ENCODE measurements at places on chromosomes 11 and 22.
A peak's percentile ranks its signal among the peaks of the same experiment; 100 is the strongest.

- no peak for DNase-seq
Observed at GRCh38 chr11:129089279-129089678, 102.8 kb downstream of the ARHGAP32 start.

GRCh38 chr22:37734402-37734700, 37.5 kb downstream of the TRIOBP start:
- DNase-seq: no peak

GRCh38 chr11:37858398-37858797, 1260.4 kb upstream of the RAG2 start:
- DNase-seq: no peak

DNA sequence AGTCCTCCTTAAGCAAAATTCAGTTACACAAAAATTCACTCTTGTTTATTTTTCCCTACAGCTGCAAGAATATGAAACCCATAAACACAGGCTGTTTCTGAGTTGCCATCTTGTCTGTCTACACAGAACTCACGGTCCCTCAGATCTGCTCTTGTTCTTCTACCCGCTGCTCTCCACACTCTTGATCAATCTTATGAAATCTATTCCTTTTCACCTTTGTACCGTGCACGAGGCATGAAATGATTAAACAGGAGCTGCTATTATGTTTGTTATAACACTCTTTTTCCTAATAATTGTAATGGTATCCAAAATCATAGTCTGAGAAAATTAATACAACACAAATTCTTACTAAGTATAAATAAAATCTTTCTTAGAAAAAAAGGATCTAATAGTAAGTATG, 266.1 kb upstream of the PITPNB start:
- DNase-seq: no peak

GRCh38 chr11:123145220-123145619, 49.8 kb downstream of the CLMP start:
- no peak for DNase-seq

- DNase-seq: no peak
Observed at GRCh38 chr11:58058276-58059006, 27.7 kb downstream of the OR6Q1 start.

GRCh38 chr11:8937159-8937558, 4.4 kb upstream of the C11orf16 start:
- no peak for DNase-seq

- DNase-seq: no peak
Observed at GRCh38 chr22:39309364-39309861, 10.0 kb downstream of the RPL3 start.

DNA sequence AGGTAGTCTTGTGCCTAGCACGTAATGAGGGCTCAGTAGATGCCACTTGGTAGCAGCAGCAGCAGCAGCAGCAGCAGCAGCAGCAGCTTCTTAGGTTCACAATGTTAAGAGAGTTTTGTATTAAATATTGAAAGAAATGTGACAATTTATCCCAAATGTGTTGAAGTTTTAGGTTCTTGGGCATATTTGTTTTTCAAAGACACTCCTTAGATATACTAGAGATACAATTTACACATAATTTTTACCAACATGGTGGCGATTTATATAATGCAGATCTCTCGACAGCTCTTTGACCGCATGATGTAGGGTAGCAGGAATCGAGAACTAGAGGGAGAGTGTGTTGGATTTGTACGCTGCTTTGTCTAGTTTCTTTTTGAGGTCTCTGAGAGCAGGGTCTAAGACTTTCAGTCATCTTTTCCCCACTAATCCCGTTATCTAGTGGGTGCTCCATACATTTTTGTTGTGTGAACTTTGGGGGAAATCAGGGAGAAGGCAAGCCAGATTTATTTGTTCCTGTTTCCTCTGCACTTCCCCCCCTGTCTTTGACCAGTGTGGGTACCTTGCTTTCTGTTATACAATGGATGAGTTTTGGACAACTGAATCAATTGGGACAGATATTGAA, 1.4 kb downstream of the FDX1 start:
- no peak for DNase-seq

DNA sequence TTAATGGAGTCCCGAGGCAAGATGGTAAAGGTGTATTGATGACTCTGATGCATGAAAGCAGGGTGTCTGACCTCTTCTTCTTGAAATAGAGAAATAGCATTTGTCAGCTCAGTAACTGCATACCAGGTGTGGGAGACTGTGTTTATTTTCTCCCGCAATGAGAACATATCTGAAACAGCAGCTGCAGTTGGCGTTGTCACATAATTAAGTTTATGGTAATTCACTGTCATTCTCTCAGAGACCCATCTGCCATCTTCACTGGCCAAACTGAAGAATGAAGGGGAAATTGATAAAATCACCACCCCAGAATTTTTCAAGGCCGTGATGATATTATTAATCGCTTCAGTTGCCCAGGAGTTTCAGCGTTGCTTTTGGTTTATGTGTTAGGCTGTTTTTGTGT, 20.1 kb upstream of the MCHR1 start:
- no peak for DNase-seq

DNA sequence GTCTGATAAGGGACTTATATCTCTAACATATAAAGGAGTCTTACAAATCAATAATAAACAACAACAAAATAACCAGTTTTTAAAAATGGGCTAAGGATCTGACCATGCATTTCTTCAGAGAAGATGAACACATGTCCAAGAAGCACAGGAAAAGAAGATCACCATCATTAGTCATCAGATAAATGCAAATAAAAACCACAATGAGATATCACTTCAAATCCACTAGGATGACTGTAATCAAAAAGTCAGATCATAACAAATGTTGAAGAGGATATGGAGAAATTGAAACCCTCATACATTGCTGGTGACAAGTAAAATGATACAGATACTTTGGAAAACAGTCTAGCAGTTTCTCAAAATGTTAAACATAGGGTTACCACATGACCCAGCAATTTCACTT, 61.2 kb upstream of the MYOD1 start:
- DNase-seq: no peak

- no peak for DNase-seq
Observed at GRCh38 chr22:30304495-30305244, 15.4 kb upstream of the CASTOR1 start.

GRCh38 chr11:86746514-86746913, 53.8 kb upstream of the PRSS23 start:
- DNase-seq: no peak

DNA sequence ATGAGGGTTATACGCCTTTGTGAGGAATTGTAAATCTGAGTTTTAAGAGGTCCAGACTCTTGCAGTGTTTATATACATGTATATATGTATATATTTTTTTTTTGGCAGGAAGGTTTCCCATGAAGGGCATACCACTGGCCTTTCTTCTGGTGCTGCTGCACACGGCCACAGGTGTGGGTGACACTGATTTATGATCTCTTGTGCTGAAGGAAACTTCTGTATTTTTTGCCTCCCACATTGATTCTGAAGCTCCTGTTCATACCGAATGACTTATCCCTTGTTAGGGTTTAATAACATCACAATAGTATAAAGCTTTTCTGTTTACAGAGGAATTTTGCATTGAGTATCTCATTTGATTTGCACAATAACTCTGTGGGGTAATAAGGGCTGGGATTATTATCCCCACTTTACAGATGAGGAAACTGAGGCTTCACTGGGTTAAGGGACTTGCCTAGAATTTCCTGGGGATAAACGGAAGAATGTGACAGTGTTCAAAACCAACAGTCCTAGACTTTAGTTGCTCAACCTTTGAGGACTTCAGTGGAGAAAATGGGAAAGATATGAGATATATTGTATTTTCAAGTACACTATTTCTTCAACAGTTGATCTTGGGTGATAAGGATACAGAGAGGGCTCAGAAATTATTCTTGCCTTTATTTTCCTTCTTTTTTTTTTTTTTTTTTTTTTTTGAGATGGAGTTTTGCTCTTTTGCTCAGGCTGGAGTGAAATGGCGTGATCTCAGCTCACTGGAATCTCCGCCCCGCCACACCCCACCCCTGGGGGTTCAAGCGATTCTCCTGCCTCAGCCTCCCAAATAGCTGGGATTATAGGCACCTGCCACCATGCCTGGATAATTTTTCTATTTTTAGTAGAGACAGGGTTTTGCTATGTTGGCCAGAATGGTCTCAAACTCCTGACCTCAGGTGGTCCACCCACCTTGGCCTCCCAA, 70.1 kb downstream of the MICAL2 start:
- DNase-seq: no peak

- no peak for DNase-seq
Observed at GRCh38 chr11:132035766-132036165, 665.4 kb downstream of the NTM start.

- no peak for DNase-seq
Observed at GRCh38 chr11:70433966-70434812, 35.9 kb downstream of the CTTN start.

GRCh38 chr11:97087419-97087818, 697.6 kb downstream of the JRKL start:
- DNase-seq: no peak

DNA sequence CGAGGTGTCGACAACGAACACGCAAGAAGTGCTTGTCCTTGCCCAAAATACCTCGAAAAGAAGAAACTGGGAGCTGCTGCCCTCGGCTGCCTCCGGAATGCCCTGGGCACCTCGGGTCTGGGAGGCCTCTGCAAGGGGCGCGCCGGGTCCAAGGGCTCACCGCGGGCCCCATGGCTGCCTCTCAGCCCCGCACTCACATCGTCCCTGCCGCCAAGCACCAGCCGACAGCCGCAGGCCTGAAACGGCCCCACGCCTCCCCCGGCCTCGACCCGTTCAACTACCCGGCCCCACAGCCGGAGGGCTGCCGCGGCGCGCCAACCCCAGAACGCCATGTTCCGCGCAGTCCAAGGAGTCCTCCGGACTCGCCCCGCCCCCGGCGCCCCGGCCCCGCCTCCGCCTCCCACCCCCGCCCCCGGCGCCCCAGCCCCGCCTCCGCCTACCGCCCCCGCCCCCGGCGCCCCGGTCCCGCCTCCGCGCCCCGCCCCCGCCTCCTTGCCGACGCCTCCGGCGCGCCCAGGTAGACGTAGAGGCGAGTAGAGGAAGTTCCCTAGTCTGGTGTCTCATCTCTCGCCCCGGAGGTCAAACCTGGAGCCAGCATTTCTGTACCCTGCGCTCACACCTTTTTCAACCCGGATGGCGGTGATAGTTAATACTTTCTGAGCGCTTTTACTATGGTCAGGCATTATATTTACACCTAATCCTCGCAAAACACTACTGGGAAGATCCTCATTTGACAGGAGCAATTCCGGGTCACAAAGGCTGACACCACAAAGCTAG, at the start of gene SIRT3:
Gene SIRT3, minus strand, starts transcription at position 346 of the 777 bp plus-strand sequence. Its CDS starts 14 bp downstream, at position 332.
- peak; percentile 68 for DNase-seq

DNA sequence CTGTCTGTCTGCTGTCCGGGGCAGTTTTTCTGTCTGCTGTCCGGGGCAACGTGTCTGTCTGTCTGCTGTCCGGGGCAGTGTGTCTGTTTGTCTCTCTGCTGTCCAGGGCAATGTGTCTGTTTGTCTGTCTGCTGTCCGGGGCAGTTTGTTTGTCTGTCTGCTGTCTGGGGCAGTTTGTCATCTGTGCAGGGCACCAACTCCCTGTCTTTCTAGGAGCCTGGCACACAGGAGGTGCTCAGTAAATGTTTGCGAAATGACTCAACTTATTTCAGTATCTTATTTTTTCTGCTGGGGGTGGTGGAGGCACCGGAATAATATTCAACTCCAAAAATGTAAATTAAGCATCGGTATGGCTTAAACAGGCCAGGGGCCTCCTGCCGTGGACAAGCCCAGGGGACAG, 12.0 kb upstream of the TTLL12 start:
- DNase-seq: no peak

GRCh38 chr11:111765320-111765983, 737 bp downstream of the PPP2R1B start:
- no peak for DNase-seq

- no peak for DNase-seq
Observed at GRCh38 chr11:20474882-20475517, 87.5 kb downstream of the PRMT3 start.

GRCh38 chr11:12430954-12431595, 53.7 kb downstream of the PARVA start:
- no peak for DNase-seq

GRCh38 chr11:84106541-84106940, 820.4 kb upstream of the CCDC90B start:
- DNase-seq: no peak

DNA sequence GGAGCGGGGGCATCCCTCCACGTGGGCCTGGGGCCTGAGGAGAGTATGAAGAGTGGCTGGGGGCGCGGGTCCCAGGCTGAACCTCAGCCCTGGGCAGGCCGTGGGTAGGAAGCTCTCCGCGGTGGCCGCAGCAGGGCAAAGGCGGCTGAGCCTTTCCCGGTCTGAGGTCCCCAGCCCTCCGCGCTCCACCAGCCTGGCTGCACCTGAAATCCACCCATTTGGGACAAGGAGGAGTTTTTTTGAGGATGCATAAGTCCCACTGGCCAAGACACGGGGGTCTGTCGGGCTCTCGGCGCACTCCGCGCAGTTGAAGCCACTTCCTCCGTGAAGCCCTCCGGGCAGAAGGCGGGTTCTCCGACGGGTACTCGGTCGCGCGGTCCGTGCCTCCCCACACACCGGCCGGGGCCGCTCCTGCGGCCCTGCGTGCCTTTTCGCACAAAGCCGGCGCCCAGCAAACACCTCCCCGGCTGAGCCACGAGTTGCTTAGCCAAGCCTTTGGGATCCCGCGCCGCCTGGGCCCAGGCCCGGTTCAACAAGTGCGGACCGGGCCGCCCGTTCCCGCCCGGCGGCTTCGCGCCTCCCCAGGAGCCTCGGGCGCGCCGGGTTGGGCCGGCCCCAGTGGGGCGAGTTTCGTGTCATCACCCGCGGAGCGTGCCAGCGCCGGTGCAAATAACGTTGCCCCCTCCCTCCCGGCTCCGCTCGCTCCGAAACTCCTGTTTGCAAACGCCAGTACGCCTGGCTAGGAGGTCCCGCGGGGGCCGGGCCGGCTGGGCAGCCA, 666 bp upstream of the OVOL1 start:
- DNase-seq: no peak

DNA sequence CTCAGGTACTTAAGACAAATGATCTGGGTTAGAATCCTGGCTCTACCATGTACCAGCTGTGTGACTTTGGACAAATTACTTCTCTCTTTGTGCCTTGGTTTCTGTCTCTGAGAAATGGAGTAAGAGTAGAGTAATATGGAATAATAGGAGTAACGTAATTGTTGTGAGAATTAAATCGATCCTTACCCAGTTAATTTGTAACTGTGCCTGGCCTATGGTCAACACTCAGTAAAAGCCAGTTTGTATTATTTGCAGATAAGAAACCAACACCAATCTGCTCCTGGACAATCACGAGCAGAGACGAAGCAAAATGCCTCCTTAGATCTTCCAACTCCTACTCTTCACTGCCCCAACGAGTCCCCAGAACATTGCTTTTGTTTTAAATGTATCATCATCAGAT, 266.7 kb downstream of the DCDC1 start:
- DNase-seq: no peak

DNA sequence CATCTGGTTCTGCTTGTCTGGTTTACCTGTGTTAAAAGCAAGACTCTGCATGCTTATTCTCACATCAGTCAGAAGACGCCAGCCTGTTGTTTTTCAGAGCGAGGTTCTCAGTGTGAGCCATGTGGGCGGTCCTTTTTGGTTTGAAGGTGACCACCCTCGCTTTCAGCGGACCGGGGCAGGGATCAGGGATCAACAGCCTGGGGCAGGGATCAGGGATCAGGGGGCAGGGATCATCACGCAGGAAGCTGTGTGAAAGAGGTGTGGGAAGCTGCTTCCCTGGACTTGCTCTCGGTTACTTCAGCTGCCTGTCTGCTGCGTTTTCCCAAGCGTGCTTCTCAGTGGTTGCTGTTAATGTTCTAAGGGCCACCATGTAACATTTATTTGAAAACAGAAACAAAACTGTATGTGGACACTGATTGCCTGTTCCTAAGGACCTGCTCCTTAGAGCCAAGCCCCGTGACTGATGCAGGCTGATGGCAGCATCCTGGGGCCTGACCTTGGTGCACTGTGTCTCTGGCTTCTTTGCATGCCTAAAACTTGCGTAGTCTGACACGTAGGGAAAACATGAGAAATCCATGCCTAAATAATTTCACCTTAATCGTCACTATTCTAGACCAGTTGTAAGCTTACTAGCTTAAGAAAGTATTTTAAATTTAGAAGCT, 146.9 kb downstream of the ATXN10 start:
- DNase-seq: no peak
